ENCODE measurements at places on chromosomes 5 and 9.

- no peak for DNase-seq
These were observed 171.3 kb downstream of the ST8SIA4 start for GRCh38 chr5:100731768-100732167.

DNA sequence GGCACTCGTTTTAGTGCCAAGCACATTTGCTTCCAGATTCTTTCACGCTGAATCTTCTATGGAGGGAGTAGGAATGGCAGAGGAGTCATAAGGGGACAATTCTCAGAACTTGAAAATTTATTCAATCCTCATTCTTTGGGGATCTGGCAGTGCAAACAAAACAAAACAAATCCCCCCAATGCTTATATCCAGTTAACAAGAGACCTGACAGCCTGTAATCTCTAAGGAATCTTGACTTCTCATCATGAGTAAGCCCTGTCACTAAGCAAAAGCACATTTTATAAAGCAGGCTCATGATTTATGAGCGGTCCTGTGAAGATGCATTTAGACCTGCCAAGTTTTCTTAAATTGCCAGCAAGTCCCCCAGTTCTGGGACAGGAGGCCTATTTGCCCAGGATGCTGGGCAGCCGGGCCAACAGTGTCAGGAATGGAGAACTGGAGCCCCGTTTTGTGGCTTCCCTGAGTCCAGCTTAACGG lies 513.9 kb downstream of the CTNND2 start:
- DNase-seq: peak; percentile 68

GRCh38 chr9:79731171-79731890 lies 159.6 kb downstream of the TLE4 start:
- DNase-seq: no peak

GRCh38 chr5:107373549-107374263 lies 297.0 kb downstream of the EFNA5 start:
- no peak for DNase-seq

DNA sequence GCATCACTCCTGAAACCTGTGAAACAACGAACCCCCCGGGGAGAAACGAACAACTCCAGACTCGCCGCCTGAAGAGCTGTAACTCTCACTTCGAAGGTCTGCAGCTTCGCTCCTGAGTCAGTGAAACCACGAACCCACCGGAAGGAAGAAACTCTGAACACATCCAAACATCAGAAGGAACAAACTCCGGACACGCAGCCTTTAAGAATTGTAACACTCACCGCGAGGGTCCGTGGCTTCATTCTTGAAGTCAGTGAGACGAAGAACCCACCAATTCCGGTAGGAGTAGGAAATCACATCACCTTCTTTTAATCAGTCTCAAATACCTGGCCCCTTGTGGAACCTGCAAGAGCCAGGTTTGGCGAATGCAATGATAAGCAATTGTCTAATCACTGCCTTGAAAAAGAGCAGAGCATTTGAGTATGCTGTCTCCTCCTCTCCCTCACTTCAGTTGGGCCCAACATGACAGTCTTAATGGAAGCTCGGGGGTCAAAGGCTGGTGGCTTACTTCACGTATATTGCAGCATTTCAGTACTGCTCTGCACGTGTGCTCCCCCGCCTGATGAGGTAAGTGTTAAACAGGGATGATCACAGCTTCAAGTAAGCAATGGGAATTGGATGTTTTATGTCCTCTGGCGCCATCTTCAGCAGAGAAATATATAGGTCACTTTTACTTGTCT lies 473 bp downstream of the IRGM start:
- peak; percentile 27 for DNase-seq

All from NCI-H446 (cell line).